Activated T-cell treated with anti-CD3 and anti-CD28 coated beads, Interleukin-2, amount 50 U/mL, for 1 hour (primary cell): ENCODE measurements at places on chromosomes 5 and 9.

- no peak for DNase-seq
Observed at GRCh38 chr5:92064993-92065392, 681.9 kb upstream of the ARRDC3 start.

DNA sequence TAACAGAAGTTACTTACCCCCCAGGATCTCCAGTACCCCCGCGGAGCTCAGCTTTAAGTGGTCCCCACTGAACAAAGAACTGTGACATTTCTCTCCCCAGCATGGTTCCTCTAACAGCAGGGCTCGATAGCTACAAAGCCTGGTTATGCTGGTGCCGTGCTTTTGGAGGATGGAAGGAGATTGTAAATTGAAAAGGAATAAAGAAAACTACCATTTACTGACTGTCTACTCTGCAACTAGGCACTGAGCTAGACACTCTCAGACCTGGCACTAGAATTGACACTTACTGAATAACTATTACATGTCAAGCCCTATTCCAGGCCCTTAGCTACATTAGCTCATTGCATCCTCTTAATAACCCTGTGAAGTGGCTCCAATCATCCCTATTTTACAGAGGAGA lies 145.3 kb downstream of the TTLL11 start:
- no peak for DNase-seq

DNA sequence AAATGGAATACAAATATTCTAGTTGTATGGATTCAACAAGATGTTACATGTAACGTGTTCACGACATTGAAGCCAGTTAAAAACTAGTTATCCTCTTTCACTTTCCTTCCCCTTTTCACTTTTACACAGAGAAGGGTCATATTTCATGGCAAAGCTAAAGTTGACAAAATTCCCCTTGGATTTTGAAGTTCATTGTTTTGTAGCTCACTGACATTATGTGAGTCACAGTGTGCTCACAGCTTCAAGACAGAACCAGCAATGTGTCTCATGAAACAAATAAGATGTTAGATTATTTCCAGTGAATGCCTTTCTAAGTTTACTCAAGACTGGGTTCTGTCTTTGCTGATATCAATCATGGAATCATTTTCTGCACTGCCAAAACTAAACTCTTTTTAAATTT lies 535.5 kb upstream of the GRIN3A start:
- no peak for DNase-seq

GRCh38 chr9:2032234-2032633 lies 17.1 kb downstream of the SMARCA2 start:
- no peak for DNase-seq

GRCh38 chr5:89232139-89232603 lies 349.2 kb upstream of the MEF2C start:
- DNase-seq, result no peak

DNA sequence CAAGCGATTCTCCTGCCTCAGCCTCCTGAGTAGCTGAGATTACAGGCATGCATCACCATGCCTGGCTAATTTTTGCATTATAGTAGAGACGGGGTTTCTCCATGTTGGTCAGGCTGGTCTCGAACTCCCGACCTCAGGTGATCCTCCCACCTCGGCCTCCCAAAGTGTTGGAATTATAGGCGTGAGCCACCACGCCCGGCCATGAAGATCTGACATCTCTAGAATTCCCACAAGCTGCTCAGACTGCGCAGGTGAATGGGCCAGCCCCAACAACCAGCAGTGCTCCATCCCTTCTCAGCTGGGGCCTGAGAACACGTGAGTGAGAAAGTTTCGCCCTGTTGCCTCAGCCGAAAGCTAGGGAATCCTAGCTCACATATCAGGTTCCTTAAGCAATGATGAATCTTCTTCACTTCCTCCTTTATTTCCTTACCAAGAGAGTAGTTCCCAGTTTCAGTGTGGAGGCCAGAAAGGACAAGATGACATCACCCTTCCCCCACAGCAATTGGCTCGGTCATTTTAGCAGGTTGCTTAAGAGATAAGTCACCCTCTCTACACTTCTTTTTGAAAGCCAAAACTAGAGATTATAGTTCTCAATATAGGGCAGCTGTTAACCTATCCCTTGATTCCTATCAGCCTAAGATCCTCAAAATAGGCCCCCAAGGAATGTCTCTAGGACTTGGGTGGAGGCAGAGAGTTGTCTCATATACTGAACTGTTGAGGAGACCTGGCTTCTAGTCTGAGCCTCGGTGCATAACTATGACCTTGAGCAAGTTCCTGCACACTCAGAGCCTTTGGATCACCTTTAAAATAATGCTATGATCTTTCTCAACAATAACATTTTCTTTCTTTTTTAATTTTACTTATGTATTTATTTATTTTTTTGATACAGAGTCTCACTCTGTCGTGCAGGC lies 23.9 kb upstream of the PPP2CA start:
- DNase-seq, result no peak

DNA sequence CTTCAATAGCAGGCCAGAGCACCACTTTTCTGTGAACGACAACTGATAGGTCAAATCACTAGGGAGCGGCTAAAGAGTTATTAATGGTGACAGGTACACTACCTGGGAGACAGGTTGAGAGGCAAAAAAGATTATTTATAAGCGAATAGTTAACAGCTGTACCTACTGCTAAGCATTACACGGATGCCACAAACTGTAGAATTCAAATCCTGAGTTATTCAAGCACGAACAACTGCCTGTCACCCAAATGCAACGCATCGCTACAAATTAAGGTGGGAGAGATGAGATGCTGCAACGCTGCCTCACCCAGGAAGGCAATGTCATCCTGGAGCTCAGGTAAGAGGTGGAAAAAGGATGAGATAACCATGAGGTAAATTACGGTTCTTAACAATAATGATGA lies 342.9 kb downstream of the BNC2 start:
- no peak for DNase-seq

DNA sequence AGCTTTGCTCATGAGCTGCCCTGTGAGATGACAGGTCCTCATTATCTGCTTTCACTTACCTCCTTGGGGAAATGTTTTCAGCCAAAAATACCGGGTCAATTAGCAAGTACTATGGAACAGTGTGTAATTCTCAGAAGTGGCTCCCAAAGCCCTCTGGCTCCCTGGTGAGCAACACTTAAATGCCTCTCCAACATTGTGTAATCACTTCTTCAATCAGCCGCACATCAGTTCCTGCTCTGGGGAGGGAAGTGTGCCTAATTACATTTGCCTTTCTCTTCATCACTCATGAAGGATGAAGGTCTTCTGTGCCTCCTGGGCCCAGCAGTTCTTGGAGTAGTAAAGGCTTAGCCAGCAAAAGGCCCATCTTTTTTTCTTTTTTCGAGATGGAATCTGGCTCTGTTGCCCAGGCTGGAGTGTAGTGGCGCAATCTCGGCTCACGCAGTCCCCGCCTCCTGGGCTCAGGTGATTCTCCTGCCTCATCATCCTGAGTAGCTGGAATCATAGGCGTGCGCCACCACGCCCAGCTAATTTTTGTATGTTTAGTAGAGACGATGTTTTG lies 23.1 kb downstream of the NIM1K start:
- no peak for DNase-seq
